ENCODE measurements at places on chromosomes 4 and X.
A peak's percentile ranks its signal among the peaks of the same experiment; 100 is the strongest.

GRCh38 chr4:15144967-15145295, 142.7 kb downstream of the CPEB2 start:
- no peak for DNase-seq

DNA sequence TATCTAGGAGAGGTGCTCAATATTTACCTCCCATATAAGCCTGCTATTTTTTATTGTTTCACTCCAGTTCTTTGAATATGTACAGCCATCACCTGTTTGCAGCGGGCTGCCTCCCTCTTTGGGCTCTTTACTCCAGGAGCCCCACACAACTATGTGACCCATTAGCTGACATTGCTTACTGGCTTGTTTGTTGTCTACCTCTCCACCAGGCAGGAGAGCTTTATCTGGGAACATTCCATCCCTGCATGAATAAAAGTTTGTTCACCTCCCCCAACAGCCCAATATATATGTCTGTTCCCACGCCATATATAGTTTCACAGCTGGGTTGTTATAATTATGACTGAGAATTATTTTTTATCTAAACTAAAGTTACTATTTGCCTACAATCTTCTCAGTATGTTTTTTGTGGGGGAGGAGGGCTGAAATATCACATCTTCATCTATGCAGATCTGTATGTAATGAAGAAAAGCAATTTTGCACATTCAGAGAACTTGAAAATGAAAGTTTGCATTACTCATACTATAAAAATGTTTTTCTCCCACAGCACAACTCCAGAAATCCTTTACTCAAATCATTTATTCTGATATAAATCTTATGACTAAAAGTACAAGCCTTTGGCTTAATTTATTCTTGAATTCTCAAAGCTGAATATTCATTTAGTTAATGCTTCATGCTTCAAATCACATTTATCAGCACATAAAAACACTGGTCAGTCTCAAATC, 61.2 kb upstream of the DAPP1 start:
- DNase-seq = no peak

DNA sequence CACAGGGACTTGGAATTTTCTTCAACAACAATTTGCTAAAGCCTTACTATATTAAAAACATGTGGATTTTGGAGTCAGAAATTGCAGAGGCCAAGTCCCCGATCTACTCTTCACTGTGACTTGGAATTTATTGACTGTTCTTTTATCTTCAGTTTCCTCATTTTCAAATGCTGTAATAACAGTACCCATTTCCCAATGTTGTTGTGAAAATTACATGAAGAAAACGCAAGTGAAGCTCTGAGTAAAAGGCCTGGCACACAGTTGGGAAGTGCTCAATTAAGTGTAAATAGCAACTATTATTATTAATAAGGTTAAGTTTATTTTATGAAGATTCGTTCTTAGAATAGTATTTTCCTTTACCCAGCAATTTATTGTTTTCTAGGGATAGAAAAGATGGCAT, 15.7 kb downstream of the STBD1 start:
- no peak for DNase-seq

- no peak for DNase-seq
Observed at GRCh38 chrX:105646592-105647372, 175.6 kb upstream of the NRK start.

DNA sequence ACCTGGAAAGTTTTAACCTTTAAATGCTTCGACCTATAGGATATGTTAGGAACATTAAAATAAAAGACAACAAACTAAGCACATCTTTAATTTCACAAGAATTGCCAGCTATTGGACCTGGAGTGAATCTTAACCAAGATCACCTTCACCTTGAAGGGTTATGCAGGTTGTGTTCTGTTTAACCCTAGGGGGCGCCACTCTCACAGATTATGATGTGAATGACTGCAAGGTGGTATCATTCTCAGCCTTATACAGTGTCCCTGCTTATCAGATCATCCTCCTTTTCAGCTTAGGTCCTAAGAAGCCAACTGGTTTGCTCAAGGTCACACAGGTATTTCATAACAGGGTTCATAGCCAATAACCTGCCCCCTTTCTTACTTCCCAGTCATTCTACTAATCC, 23.5 kb downstream of the INTS6L start:
- DNase-seq = no peak

DNA sequence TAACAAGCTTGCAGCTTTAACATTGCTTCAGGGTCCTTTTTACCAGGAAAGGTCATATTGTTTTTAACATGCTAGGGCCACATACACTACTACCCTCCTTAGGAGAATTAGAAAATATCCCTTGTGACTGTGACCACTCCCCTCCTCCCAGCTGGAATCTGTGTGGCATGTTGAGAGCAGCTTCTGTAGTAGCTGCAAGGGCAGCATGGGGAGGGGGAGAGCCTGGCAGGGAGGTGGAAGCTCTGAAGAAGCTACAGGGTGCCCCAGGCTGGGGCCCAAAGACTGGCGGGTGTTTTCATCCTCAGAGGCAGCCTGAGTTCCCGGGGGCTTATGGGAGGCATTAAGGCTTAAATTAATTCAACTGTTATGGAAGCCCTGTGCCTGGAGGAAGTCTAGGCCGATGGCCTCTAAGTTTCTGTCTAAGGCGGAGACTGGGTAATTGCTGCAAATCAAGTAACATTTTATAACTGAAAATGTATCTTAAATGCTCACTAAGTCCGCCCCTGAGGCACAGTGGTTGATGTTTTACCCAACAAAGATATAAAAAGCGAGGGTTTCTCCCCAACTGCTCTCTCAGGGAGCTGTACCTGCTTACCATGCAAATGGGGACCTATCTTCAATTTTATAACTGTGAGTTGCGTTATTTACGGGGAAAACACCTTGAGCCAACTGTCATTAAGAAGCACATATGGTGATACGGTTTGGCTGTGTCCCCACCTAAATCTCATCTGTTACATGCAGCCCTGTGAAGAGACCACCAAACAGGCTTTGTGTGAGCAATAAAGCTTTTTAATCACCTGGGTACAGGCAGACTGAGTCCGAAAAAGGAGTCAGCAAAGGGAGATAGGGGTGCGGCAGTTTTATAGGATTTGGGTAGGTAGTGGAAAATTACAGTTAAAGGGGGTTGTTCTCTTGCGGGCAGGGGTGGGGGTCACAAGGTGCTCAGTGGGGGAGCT, 37.4 kb upstream of the STS start:
- DNase-seq = no peak

GRCh38 chrX:137574784-137575293, 8.9 kb downstream of the ZIC3 start:
- DNase-seq = no peak

- DNase-seq = no peak
Observed at GRCh38 chr4:8130346-8131066, 28.1 kb downstream of the ABLIM2 start.

- peak; percentile 78 for DNase-seq
Observed at GRCh38 chr4:140308366-140309123, 64.9 kb upstream of the SCOC start.

DNA sequence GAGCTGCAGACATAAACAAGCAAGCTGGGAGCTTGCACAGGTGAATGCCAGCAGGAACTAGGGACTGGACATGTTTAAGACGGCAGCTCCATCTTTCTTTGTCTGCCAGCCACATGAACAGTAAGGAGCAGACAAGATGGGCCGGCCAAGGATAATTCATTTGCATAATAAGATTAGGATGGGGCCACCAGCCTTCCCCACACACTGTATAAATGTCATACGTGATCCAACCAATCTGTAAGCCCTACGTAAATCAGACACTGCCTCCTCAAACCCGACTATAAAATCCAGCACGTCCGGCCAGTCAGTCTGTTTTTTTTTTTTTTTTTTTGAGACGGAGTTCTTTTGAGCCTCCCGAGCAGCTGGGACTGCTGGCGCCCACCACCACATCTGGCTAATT, 75.6 kb upstream of the BOD1L1 start:
- DNase-seq = no peak

DNA sequence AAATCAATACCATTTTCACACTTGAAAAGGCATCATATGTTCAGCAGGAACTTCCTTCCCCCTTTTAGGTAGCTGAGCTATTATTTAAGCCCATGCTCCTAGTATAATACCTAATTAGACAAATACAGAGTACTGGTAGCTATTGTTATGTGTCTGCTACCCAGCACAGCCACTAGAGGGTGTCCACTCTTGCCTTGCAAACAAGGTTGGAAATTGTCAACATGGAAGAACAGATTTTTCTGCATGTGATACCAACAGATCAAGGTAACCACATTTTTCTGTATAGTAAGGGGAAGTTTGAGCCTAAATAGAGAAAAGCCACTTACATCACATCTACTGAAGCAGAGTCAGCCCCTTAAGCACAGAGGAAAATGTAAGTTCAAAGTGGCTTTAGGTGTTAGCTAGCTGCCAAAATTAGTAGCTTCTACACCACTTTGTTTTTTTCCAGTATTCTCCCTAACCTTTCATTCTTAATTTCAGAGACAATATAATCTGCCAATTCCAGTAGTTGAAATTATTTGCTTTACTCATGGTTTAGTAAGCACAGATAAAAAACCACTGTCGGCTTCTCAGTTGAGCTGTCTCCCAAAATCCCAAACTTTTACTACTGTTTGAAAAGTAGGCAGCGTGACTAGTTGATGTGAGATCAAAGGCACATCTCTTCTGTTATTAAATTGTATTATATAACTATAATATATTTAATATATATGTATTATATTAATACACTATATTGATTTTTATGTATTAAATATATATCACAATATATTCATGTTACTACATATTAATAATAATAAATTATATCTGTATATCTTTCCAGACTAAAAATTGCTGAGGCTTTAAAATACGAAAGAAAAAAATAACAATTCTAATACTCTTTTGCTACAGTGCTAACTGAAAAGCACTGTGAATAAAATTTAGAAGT, 38.2 kb downstream of the EDNRA start:
- DNase-seq = peak; percentile 79

DNA sequence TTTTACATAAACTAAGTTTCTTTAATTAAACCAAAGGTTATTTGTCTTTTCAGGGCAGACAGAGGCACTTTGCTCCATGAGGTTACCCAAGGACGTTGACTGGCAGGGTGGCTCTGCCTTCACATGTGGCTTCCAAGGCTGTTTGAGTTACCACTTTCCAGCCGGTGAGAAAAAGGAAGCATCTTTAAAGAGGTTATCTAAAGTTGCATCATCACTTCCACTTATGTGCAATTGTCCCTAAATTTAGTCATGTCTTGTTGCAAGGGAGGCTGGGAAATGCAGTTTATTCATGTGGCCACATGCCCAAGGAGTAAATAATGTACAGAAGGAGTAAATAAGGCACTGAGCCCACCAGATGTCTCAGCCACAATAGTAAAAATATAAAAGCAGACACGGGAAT, 29.0 kb upstream of the RAP1GDS1 start:
- DNase-seq = no peak

- no peak for DNase-seq
Observed at GRCh38 chr4:187127456-187127855, 403.8 kb upstream of the FAT1 start.

GRCh38 chr4:10582059-10582686, 102.4 kb downstream of the CLNK start:
- no peak for DNase-seq

GRCh38 chr4:3607690-3608552, 75.7 kb upstream of the LRPAP1 start:
- DNase-seq = no peak

GRCh38 chrX:102339312-102340298, 92.6 kb downstream of the NXF2 start:
- DNase-seq = no peak

DNA sequence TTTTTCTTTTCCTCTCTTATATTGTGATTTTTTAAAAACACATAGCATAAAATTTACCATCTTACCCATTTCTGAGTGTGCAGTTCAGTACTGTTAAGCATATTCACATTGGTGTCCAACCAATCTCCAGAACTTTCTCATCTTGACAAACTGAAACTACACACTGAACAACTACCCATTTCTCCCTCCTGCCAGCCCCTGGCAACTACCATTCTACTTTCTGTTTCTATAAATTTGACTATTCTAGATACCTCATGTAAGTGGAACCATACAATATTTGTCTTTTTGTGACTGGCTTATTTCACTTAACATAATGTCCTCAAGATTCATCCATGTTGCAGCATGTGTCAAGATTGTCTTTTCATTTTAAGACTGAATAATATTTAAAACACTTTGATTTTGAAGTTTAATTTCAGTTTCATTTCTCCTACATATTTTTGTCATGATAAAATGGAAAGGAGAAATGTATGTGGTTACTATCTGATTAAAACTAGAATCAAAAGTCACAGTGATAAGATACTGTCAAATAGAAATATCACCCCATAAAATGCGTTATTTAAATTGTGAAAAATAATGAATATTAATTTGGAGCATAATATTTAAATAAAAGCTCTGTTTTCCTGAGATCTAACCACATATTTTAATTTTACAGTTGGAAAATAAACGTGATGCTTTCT, 122.8 kb downstream of the DIPK2B start:
- DNase-seq = no peak

DNA sequence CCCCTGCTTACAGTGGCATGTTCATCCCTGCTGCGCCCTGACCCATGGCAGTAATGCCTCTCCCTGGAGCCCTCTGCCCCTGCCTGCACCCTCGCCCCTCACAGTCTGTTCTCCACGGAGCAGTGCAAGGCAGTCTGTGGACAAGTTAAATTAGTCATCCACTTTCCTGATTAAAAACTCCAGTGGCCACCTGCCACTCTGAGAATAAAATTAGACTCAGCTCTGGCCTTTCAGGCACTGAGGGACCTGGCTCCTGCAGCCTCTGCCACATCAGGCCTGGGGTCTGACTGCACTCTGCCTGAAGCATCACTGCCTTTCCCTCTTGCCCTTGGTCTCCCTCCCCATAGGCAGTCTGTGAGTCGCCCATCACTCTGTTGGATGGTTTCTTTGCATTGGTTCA, 53.6 kb downstream of the GRK4 start:
- DNase-seq = no peak

GRCh38 chr4:152257601-152258066, 278.3 kb downstream of the FBXW7 start:
- no peak for DNase-seq
